ENCODE measurements at places on chromosomes 13 and 19.

GRCh38 chr13:98039261-98039660 is 85.8 kb downstream of the IPO5 start:
- DNase-seq, result no peak

DNA sequence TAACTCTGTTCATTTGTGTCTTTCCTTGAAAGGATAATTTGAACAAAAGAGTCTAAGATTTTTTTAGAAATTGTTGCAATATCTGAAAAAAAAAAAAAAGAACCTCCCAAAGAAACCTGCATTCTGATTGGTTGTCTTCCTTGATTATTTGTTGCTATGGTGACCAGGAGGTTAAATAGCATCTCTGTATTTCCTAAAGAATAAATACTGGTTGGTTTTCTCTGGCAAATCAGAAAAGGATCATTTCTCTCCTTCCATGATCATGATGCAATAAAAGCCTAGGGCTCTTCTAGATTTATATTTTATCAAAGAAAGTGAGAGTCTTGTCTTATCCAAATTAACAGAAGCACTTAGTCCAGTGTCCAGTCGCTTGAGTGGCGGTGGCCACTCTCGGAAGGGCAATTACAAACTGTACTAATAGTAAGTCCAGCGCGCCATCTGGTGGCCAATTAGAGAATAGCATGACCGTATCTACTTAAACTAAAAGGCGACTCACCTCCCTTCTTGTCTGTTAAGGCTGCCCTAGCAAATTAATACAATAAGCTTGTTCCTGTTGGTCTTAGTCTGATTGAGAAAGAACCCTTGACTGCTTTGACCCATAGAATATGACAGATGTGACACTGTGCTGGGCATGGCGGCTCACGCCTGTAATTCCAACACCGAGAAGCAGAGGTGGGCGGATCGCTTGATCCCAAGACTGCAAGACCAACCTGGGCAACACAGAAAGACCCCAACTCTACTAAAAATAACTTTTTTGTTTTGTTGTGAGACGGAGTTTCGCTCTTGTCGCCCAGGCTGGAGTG is 47.0 kb upstream of the PNMA8B start:
- DNase-seq, result peak; percentile 90

DNA sequence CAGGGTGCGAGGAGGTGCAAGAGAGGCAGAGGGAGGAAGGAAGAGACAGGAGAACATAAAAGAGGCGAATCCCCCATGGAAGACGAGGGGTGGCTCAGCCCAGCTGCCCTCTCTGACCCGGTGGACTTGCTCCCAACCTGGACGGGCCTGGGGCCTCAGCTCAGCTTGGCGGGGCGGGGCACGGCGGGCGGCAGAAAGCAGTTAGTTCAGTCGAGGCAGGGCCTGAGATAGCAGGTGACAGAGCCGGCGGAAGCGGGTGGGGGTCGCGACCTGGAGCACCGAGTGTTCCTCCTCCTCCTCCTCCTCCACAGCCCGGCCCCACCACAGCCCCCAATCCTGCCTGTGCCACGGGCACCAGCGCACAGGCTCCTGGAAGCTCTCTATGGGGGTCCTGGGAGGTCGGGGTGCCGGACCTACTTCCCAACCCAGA is 7.0 kb upstream of the CACTIN start:
- no peak for DNase-seq

DNA sequence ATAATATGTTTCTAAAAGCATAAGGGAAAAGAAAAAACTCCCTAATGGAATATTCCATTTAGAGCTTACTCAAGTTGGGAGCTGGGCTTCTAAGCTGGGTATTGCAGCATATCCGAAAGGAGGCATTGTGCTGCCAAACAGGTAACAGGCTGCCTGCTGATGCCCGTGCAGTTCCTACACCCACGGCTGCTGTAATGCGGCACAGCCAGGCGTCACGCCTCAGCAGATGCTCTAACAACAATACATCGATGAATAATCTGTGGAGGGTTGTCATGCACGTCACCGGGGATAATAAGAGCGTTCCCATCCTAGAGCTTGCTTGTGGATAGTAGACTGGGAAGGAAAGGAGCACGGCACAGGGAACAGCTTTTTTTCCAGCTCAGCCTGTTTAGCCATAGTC is 1582.1 kb upstream of the SLC10A2 start:
- DNase-seq, result no peak

DNA sequence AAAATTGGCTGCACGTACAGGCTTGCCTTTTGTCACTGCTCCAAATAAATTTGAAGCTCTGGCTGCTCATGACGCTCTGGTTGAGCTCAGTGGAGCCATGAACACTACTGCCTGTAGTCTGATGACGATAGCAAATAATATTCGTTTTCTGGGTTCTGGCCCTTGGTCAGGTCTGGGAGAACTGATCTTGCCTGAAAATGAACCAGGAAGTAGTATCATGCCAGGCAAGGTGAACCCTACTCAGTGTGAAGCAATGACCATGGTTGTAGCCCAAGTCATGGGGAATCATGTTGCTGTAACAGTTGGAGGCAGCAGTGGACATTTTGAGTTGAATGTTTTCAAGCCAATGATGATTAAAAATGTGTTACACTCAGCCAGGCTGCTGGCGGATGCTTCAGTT is 16.1 kb upstream of the AKAP11 start:
- no peak for DNase-seq

DNA sequence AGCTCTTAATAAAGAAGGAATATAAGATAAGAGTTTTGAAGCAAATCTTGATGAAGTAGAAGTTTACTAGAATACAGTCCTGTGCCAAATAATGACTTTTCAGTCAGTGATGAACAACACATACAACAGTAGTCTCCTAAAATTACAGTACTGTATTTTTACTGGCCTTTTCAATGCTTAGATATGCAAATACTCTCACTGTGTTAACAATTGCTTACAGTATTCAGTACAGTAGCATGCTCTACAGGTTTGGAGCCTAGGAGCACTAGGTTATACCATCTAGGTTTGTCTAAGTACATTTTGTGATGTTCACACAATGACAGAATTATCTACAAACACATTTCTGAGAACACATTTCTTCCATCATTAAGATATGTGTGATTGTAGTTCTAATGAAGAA is 316.7 kb upstream of the KLHL1 start:
- DNase-seq, result no peak
